ENCODE measurements at places on chromosomes 12 and 14.

- DNase-seq: no peak
Observed at GRCh38 chr14:91100102-91100501, 13.8 kb upstream of the DGLUCY start.

DNA sequence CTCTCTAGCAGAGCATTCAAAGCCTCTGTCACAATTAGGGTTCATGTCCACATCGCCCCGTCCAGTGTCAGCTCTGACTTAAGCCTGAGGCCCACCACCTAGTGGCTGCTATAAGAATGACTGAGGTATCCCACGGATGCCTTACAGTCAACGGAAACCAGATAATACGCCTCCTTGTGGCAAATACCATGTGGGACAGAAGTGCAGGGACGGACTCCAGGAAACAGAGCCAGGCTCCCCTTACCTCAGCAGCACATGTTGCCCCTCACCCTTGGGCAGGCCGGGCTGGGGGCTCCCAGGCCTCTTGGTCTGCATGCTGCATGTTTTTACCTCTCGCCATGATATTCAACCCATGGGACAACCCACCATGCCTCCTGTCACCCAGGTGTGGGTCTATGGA is 86.3 kb downstream of the VWF start:
- peak; percentile 84 for DNase-seq

- DNase-seq: no peak
Observed at GRCh38 chr14:88630565-88630964, 67.7 kb downstream of the ZC3H14 start.

DNA sequence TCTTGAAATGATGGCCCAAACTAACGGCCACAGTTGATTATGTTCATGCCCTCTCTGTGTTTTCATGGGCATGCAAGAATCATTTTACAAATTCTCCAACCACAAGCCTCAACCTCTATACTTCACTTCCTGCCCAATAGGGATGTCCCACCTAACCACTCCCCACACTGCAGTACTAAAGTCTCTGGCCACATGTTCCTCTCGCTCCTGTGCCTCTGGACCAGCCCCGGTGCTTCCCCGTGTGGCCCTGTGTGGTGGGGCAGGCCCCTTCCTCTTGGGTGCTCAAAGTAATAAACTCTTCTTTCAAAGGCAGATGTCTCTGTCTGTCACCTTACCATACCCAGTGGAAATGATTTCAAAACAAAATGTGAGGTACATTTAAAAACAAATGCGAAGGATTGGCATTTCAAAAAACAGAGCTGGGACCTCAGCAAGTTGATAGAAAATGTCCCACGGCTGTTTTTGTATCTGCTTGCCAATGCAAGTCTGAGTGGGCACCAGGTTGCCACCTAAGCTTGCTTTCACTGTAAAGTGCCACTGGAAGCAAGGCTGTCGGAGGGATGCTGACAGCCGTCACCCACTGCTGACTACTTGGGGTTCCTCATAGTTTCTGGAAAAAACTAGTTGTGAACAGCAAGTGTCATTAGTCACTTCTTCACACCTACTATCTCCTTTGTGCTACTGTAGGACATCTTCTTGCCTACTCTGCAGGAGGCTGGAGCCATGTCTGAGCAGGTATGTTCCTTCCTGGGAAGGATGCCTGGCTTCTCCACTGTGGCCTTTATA is 8.2 kb upstream of the SERPINA11 start:
- peak; percentile 18 for DNase-seq

DNA sequence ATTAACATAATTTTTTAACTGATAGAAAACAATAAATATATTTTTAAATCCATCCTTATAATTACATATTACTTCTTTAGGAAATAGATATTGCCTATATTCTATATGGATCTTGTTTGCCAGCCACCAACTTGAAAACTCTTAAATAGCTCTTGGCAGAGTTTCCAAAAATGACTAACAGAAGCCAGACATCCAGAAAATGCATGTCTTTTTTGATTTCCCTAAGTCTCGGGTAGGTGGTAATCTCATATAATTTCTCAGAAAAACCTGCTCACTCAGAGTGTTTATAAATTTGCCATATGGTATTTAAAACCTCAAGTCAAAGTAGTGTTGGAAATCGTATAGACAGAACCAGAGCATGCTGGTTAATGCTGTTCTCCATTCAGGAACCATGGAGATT is 360.4 kb upstream of the FOXG1 start:
- DNase-seq: no peak
